ENCODE measurements at places on chromosomes 3 and 15. TPM values are rescaled to one million over a fixed set of nuclear protein-coding genes. Genes with fewer than 3 reads are reported as not detected.

Gene TAGLN3
- total RNA-seq: 1.2 TPM

GRCh38 chr3:3783210-3783609, 16.0 kb upstream of the LRRN1 start:
- DNase-seq: no peak

DNA sequence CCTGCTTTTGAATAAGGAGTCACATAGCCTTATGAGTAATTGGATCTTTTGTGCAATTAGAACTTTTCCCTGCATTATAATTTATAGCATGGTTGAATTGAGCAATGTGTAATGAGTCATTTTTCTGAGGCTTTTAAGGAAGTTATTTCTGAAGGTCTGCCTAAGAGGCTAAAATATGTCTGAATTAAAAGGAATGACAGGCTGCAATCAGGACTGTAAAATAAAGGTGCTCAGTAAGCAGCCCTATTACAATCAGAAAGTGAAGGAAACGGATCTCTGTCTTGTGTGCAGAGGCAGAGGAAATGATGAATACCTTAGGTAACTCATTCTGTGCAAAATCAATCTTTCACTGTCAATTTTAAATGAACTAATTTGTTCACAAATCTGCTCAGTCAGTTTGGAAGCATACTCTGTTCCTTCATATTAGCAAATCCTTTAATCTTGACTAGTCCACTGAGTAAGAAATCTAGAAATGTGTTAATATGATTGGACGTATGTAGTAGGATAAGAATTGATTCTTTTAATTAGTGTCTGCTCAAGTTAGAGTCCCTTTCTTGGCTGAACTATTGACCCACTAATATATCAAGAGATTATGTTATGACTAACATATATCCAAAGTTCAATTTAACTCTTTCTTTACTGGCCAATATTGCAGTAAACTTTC, 290.1 kb downstream of the ZIC1 start:
- DNase-seq: no peak

GRCh38 chr3:115779011-115779410, 155.7 kb downstream of the GAP43 start:
- no peak for DNase-seq

GRCh38 chr3:9163289-9163688, 86.2 kb downstream of the SRGAP3 start:
- DNase-seq: no peak

- DNase-seq: no peak
Observed at GRCh38 chr3:56762718-56763117, 39.0 kb downstream of the ARHGEF3 start.

- no peak for DNase-seq
Observed at GRCh38 chr15:85037641-85038040, 56.0 kb downstream of the PDE8A start.

DNA sequence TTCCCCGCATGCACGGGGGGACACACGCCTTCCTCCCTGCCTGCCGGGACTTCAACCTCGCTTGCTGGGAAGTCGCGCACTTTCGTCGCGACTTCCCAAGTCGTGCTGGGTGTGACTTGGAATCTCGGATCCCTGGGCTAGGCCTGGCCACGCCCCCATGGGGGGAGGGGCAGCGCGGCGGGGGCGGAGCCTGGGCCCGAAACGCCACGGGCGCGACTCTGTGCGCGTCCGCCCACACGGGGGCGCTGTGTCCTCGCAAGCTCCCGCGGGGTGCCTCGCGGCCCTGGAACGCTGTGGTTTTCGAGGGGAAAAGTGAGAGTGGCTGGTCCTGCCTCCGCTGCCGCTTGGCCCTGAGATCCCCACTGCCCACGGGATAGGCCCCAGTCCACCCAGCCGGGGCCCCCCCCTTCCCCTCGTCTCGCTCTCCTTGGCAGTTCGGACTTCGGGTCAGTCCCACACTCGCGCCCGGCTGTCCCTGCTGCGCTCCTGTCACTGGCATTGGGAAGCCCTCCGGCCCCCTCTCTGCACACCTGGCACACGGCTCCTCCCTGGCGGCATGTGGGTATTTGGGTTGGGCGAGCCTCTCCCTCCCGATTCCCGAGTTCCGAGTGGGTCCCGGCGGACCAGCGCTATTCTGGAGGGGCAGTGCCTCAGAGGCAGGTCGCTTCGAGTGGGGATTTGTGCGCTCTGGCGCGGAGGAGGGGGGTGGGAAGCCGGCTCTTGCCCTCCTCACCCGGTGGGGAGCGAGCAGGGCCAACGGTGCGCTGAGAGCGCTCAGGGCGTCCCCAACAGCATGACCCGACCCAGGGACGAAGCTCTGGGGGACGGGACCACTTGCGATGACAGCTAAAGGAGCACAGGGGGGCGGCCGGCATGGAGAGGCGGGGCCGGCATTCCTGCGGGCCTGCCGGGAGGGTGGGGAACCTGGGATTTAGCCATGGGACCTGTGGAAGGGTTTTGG, 23.6 kb downstream of the SEC61A1 start:
- DNase-seq: peak; percentile 86
